ENCODE measurements at places on chromosomes 5 and 9.

- DNase-seq, result no peak
Observed at GRCh38 chr5:96624596-96624995, 37.6 kb upstream of the CAST start.

DNA sequence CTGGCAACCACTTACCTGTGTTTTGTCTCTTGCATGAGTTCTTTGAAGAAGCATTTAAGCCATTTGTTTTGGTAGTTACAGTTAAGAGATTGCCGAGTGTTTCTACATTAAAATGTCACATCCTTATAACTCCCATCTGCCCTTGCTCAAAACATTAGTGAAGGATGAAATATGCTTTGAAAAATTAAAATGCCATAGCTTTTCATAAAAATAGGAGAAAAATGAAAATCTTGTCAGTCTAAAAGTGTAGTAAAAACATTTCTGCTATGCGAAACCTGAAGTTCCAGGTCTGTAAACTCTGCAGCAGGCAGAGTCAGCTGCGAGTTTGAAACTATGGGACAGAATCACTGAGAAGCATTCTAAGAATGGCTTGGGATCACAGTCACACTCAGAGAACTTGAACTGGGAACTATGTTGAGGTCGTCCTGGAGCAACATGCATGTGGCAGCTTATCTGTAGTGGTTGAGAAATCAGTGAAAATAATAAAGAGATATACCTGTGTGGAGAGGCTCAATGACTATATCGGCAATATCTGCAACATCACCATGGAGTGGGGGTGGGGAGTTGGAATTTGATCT is 67.4 kb downstream of the RASGRF2 start:
- no peak for DNase-seq

- DNase-seq, result no peak
Observed at GRCh38 chr5:178211095-178212048, 7.0 kb downstream of the HNRNPAB start.

GRCh38 chr9:36873247-36873875 is 160.7 kb downstream of the PAX5 start:
- DNase-seq, result no peak

DNA sequence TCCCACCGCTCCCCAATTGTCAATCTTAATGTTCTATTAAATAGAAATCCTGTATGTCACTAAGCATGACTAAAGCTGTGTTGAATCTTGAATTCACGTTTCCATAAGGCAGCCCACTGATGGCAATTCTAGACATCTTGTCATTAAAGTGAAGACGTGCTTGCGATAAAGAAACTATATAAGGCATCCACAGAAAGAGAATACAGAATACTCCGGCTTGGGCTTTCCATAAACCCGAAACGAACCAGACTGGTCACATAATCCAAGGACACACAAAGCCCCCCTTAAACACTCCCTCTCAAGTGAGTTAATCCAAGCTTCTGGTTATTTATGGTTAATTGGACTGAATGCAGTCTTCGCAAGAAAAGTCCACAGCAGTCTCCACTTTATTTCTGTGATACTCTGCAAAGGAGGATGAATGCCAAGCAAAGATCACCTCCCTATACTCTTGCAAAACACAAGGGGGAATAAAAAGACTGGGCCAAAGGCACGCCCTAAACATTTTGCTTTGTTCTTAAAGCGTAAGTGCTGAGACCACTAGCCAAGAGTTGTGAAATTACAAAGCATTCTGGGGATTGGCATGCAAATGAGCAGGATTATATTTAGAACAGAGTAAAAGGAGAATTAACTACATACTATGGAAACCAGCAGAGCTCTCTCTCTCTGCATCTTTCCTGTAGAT is 54.7 kb downstream of the DPYSL3 start:
- DNase-seq, result no peak

GRCh38 chr9:129323376-129323998 is 145.4 kb upstream of the IER5L start:
- DNase-seq, result no peak

DNA sequence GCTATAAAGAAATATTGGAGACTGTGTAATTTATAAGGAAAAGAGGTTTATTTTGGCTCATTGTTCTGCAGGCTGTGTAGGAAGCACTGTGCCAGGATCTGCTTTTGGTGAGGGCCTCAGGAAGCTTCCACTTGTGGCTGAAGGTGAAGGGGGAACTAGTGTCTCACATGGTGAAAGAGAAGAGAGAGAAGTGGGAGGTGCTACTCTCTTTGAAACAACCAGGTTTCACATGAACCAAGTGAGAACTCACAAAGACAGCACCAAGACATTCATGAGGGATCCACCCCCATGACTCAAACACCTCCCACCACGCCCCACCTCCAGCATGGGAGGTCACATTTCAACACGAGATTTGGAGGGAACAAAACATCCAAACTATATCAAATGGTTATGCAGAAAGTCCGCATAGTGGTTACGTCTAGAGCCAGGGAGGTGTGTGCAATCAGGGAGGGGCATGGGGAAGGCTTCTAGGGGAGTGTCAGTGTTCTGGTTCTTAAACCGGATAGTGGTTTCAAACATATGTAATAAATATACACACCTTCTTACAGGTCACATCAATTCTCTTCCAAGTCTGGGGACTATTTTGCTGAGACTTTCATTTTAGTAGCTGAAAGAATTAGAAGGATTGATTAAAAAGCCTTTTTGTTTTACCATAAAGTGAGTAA is 113.0 kb downstream of the TRIO start:
- DNase-seq, result no peak

DNA sequence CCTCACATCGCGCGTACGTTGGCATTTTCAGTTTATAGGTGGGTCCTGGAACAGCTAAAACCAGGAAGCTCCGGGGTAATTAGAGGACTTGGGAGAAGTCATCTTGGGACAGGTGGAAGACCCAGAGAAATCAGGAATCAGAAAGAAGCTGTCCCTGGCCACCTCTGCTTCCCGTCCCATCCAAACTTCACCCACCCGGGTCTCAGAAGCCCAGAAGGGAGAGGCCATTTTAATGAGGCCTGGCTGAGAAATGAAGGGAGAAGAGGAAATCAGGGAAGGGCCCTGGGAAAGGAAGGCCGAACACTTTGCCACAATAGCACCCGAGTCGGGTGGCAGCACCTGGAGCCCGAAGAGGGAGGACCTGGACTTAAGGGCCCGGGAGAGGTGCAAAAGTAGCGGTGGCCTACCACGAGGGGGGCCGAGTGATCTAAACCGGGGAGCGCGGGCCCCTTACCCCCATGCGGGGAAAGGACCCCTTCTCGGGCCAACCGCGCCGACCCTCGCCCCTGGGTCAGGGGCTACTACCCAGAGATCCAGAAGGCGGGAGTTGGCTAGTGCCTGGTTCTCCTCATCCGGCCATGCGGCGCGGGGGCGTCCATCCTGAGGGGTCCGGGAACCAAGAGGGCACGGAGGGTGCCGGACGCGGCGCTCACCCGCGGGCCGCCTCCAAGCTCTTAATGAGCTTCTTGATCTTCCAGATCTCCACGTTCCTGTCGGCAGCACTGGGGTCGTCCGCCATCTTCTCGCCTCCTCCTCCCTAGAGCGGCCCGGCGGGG is 668 bp downstream of the ETF1 start:
- no peak for DNase-seq

GRCh38 chr9:110095776-110096175 is 112.2 kb downstream of the C9orf152 start:
- no peak for DNase-seq

- DNase-seq, result no peak
Observed at GRCh38 chr9:119092125-119092524, 277.1 kb downstream of the BRINP1 start.

DNA sequence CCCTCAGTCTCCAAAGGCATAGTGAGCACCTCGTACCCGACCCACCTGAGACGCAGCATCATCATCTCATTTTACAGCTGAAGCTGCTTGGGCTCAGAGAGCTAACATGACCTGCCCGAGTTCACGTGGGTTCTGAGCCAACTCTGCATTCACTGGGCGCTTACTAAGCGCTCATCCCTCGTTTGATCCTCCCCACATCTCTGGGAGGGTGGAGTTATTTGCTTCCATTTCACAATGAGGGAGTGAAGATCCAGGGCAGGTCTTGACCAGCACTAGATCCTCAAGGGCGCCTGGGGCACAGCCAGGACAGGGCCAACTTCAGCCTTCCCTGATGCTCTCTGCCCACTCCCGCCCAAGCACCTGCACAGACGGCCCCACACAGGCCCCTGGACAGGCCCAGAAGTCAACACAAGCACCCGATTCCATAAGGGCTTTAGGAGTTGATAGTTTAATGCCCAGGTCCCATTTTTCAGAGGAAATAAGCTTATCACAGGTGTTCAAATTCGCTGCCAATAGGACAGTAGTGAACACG is 80.8 kb downstream of the HRH2 start:
- no peak for DNase-seq

GRCh38 chr9:115540091-115540490 is 422.1 kb upstream of the TNC start:
- no peak for DNase-seq

DNA sequence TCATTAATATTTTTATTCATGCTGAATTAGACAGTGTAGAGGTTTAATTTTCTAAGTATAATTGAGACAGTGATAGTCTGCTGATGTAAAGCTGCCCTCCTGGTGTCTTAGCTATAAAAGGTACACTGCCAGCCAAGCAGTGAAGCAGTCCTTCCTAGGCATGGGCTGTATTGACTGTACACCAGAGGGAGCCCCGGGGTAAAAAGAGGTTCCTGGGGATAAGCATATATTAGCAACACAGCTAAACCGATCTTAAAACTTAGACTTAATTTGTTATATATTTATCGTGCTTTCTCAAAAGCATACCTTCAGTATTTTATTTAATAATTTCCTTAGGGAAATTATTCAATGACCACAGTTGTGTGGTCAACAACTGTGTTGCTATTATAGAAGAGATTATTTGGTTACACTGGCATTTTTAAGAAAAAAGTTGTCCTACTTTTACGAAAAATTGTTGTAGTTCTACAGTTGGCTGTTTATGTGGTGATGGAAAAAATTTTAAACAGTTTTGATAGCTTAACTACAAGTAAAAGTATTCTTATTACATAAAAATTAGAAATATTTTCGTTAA is 68.8 kb downstream of the ELL2 start:
- DNase-seq, result no peak

DNA sequence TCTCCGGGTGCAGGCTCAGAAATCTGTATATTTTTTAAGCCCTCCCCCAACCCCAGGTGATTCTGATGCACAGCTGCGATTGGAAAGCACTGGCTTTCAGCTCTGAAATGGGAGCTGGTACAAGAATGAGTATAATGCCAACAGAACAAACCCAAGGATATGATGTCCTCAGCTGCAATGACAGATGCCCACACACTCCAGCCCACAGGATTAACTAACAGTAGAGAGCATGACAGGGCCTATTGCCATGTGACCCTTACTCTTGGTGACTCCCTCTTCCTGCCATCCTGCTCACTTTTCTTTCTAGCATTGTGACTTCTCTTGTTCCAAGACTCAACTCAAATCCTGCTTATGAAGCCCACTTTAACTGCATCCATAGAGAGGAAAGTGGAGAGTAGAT is 174.5 kb downstream of the FGF18 start:
- no peak for DNase-seq

DNA sequence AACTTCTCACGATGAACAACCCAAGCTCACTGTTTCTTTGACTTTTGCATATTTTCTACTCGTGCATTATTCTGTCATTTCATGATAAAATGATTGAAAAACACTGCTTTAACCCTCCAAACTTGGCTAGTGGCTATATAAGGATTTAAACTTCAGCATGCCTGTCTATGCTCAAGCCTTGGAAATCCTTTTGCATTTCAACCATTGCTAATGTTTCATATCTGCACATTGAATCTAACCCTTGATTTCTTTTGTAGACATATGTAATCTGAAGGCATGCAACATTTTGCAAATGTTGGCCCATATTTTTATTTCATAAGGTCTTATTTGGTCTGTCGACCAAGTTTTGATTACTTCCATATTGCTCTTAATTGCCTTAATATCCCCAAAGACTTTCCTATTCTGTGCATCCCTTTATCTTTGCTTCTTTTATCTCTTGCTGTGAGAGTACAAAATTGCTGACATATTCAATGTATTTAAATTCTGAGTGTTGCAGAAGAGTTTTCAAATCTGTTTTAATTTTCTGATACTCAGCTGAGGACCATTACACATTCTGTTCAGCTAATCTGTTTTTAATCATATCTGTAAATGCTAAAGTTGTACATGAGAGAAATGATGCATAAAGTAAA is 403.7 kb upstream of the ZNF608 start:
- DNase-seq, result no peak

- DNase-seq, result no peak
Observed at GRCh38 chr5:146206257-146206656, 2.9 kb downstream of the RBM27 start.

GRCh38 chr5:141963701-141964100 is 5.2 kb upstream of the RNF14 start:
- DNase-seq, result no peak

DNA sequence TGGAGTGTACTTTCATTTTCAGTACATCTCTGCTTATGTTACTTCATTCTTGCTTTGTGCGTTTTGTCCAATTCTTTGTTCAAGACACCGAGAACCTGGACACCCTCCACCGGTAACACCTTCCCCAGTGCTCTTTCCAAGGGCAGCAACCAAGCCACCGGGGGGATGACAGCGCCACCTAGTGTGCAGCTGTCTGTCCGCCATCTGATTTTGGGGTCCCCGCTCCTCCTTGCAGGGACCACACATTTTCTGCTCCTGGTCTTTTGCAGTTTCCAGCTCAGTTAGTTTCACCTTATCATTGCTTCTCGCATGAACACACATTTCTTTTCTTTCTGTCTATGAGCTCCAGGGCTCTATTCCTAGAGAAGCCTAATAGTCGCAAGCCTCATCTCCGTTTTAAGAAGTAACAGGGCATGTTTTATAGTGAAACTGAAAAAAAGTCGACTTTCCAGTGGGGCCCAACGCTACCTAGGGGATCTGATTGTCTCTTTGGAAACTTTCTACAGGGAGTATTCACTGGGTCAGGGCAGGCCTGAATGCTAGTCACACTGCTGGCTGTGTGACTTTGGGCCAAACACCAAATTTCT is 152.1 kb downstream of the FSTL4 start:
- DNase-seq, result no peak

DNA sequence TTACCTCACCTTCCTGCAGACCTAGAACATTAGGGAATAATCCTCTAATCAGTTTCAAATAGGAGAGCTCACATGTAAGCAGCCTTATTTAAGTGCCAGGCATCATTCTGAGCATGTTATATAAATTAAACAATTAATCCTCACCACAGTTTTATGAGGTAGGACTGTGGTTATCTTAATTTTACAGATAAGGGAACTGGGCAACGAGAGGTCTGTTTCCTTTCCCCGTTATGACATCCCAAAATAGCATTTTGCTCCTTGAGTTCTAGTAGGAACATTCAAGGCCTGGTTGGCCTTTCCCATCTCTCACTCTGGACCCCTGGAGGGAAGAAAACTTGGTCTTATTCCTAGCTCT is 19.1 kb upstream of the IFNB1 start:
- no peak for DNase-seq

- no peak for DNase-seq
Observed at GRCh38 chr5:138626333-138626944, 51.2 kb upstream of the HSPA9 start.

GRCh38 chr5:170315154-170315553 is 17.6 kb upstream of the LCP2 start:
- no peak for DNase-seq

GRCh38 chr5:73312872-73313510 is 135.6 kb downstream of the FOXD1 start:
- no peak for DNase-seq
